ENCODE measurements at places on chromosomes 16 and 17. TPM values are rescaled to one million over a fixed set of nuclear protein-coding genes. Genes with fewer than 3 reads are reported as not detected.

CTRB2 gene
- not detected for total RNA-seq

TSPOAP1 gene
- 44.1 TPM for total RNA-seq

CPSF4L gene
- total RNA-seq = not detected

ABR gene
- total RNA-seq = 163 TPM

BOLA2 gene
- total RNA-seq = 11.0 TPM

DNAAF1 gene
- not detected for total RNA-seq

CSH1 gene
- not detected for total RNA-seq

TAOK1 gene
- 47.7 TPM for total RNA-seq

CIBAR2 gene
- total RNA-seq = not detected

OXLD1 gene
- total RNA-seq = 49.9 TPM

ALDH3A1 gene
- not detected for total RNA-seq

PER1 gene
- total RNA-seq = 28.7 TPM

All from activated CD4-positive, alpha-beta T cell treated with anti-CD3 and anti-CD28 coated beads, Interleukin-2, amount 10 ng/mL, durations not matched to agents 7 days and 5 days (primary cell).